ENCODE measurements at places on chromosomes 2 and 18.

DNA sequence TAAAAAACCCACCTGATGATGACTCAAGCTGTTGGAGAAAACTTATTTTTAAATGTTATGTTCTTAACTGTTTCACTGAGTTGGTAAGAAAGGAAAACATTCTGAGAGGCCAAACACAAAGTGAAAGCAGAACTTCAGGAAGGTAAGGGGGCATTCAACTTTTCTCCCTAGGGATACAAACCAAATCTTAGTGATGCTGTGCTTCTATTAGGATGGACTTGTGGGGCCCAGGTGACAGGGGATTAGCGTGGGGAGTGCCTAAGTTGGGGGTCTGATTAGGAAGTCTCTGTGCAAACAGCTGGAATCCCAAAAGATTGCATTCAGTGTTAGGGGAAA, 18.5 kb downstream of the PDCL3 start:
- no peak for DNase-seq

GRCh38 chr2:62309465-62310091, 113.7 kb downstream of the B3GNT2 start:
- no peak for DNase-seq

DNA sequence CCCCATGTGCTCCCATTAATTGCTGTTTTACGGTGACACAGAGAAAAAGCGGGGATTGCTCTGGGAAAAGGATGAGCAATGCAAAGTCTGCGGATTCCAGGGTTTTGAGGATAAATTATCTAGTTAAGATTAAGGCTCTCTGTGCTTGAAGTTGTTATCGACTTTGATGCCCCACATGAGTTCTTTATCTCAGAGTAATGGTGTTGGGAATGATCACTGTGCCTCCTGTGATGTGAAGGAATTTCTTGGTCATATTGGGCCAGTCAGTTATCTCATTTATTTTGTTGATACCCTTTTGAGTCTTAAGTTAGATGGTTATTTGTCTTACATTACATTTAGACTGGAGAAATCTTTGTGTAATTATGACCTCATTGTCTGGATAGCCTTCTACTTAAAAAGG, 184.6 kb upstream of the MEX3C start:
- no peak for DNase-seq

DNA sequence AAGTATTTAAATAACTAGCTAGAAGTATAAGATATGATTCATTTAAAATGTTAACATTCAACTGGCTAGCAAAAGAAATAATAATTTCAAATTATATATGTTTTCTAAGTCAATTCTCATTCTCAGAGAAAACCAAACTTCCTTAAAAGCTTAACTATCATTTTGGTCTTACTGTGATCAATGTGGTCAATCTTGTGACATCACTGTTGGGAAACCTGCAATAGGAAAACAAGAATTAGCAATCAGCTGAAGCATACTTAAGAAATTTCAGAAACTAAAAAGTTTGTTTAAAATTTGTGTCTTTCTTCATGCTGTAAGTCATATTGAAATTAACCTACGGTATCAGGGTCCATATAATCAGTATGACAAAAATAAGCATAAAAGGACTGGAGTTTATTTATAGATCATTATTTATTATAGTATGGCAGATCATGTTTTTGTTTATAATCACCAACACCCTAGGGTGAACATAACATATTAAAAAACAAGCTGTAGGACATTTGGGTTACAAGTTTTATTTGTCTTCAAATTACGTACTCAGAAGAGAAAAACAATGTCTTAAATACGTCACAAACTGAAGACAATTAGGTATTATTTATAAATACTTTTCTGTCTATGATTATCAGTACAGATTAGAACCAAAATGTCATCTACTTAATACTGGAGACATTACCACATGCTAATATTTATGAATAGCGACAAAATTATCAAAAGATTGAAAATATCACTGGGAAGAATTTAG, 60.5 kb downstream of the BAZ2B start:
- DNase-seq = no peak

DNA sequence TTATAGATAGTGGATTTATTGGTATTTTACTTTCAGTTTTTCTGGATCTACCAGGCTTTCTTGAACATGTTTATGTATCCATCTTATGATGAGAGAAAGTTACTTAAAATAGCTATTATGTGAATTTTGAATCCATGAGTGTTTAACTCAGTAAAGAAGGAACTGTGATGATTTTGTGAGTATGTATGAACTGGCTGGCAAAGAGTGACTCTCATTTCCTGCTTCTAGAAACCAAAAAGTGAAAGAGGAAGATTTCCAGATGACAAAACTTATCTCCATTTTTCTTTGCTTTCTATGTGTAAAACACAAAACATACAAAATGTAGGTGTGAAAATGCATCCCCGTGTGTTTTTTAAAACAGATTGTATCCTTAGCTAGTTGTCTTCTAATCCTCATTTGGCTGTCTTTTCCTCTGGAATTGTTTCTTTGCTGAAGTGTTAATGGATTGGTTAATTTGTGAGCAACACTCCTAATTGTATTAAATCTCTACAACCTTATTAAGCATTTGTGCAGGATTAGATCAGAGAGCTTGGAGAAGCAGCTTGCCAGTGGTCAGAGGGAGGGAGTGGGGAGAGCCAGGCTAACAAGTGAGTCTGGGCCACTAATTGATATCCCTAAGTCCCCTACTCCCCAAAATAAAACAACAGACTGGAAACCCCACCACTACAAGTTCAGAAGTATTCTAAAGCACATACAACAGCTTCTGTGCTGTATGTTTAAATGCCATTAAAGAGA, 23.9 kb downstream of the PTPRM start:
- no peak for DNase-seq

- DNase-seq = no peak
Observed at GRCh38 chr18:63765837-63766236, 9.4 kb upstream of the SERPINB7 start.

DNA sequence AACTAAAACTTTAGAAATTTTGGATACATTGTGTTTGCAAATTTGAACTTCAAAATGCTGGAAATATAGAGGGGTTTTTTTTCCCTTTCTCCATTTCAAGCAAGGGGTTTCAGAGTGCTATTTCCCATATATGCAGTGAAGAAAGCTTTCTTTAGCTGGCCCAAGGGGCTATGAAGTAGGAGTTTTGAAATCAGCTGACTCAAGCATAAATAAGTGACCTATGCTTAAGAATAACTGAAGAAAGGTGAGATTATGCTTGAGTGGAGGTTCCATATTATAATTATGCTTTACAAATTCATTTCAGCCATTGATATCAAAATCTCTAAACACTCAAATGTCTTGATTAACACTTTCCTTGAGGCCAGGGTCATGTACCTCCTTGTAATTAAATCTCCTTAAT, 51.0 kb upstream of the RBBP8 start:
- DNase-seq = no peak

Measured in T-helper 2 cell (primary cell).